ENCODE measurements at places on chromosomes 1 and 21. TPM values are rescaled to one million over a fixed set of nuclear protein-coding genes. Genes with fewer than 3 reads are reported as not detected.

DNA sequence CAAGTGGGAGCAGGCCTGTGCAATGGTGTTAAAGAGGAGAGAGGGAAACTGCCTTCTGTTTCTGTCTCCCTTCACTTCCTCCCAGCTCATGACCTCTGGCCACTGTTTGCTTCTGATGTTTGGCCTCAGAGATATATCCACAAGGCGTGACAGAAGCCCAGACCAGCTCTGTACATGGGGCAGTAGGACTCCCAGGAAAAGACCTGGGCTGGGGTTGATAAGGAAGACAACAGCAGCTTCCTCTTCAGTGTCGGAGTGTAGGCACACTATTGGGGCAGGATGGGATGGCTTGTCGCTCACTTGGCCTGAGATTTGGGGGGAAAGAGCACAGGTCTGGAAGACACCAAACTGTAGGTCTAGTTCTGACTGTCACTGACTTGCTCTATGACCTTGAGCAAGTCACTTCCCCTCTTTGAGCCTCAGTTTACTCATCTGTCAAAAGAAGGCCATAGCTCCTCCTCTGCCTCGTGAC lies 67.8 kb upstream of the KLHDC7A start:
- DNase-seq: no peak

GRCh38 chr1:209728466-209728865 lies 23.8 kb downstream of the HSD11B1 start:
- no peak for DNase-seq

- no peak for DNase-seq
These were observed 57.7 kb downstream of the ZC3H11B start for GRCh38 chr1:219555031-219555692.

The LCE6A gene
- polyA plus RNA-seq: not detected

The ANKRD35 gene
- 4.4 TPM for polyA plus RNA-seq

Measured in left lung (tissue), 14 donors.